Activated CD4-positive, CD25-positive, alpha-beta regulatory T cell treated with anti-CD3 and anti-CD28 coated beads, Interleukin-2, amount 50 U/mL, for 72 hours (primary cell): ENCODE measurements at places on chromosomes 7 and 10.
A peak's percentile ranks its signal among the peaks of the same experiment; 100 is the strongest.

DNA sequence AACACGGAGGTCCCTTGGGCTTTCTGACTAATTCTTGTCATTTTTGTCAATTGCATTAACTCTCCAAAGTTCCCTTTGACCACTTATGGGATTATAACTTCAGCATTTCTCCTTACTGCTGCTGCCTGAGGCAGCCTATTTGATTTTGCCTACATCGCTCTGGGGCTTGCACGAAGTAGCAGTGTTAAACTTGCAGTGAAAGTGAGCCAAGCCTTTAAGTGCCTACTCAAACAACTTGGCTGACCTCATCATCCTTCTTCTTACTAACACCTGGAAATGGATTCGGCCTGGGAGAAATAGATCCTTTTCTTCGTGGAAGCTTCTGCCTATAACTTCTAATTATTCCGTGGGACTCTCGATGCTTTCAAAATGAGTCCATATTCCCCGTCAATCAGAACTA, 76.6 kb downstream of the DGKB start:
- no peak for DNase-seq

DNA sequence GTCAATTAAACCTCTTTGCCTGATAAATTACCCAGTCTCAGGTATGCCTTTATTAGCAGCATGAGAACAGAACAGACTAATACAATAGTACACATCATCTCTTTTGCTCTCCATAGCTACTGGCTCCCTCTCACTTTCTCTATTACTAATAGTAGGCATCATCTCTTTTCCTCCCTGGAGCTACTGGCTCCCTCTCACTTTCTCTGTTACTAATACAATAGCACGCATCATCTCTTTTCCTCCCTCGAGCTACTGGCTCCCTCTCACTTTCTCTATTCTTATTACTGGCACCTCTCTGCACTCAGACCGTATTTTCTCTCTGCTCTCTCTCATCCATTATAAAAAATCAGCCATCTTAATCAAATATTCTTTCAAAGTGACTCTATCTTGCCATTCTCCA, 37.1 kb downstream of the SLC25A13 start:
- DNase-seq, result no peak

DNA sequence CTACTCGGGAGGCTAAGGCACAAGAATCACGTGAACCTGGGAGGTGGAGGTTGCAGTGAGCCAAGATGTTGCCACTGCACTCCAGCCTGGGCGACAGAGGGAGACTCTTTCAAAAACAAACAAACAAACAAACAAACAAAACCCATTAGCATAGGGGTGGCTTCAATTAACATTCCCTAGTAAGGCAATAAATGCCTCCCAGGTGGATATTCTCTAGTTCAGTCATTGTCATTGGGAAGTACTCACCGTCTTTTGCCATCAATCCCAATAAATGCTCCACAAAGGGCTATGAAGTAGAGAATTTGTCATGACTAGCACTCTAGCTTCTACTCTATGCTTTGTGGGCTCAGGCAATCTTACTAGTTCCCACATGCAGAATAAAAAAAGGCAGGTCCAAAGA, 11.7 kb upstream of the TMEM254 start:
- DNase-seq, result no peak

GRCh38 chr10:62625484-62625883, 179.0 kb upstream of the ADO start:
- DNase-seq, result no peak

GRCh38 chr7:148442933-148443332, 147.6 kb upstream of the C7orf33 start:
- DNase-seq, result no peak

- DNase-seq, result no peak
Measured at GRCh38 chr7:135362871-135363270, 129.2 kb downstream of the STRA8 start.

DNA sequence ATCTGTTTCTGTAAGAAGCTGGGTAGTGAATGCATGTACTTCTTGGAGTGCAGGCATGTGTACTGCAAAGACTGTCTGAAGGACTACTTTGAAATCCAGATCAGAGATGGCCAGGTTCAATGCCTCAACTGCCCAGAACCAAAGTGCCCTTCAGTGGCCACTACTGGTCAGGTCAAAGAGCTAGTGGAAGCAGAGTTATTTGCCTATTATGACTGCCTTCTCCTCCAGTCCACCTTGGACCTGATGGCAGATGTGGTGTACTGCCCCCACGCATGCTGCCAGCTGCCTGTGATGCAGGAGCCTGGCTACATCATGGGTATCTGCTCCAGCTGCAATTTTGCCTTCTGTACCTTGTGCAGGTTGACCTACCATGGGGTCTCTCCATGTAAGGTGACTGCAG, 18.9 kb upstream of the TMEM140 start:
- DNase-seq, result no peak

DNA sequence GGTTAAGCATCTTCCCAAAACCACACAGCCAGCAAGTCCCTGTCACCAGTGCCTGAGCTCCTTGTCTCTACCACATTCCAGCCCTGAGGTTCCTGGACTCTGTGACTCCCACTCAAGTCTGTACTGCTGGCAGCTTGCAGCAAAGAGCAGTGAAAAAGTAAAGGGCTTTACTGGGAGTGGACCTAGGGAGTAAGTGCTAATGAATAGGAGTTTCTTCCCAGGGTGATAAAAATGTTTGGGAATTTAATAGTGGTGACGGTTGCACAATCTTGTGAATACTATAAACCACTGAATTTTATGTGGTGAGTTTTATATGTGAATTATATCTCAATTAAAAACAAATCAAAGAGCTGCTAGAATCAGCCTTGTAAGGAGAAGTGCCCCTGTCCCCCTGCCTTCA, 22.6 kb downstream of the HSPA12A start:
- DNase-seq, result no peak

- DNase-seq, result no peak
Measured at GRCh38 chr7:69395061-69395714, 203.1 kb upstream of the AUTS2 start.

DNA sequence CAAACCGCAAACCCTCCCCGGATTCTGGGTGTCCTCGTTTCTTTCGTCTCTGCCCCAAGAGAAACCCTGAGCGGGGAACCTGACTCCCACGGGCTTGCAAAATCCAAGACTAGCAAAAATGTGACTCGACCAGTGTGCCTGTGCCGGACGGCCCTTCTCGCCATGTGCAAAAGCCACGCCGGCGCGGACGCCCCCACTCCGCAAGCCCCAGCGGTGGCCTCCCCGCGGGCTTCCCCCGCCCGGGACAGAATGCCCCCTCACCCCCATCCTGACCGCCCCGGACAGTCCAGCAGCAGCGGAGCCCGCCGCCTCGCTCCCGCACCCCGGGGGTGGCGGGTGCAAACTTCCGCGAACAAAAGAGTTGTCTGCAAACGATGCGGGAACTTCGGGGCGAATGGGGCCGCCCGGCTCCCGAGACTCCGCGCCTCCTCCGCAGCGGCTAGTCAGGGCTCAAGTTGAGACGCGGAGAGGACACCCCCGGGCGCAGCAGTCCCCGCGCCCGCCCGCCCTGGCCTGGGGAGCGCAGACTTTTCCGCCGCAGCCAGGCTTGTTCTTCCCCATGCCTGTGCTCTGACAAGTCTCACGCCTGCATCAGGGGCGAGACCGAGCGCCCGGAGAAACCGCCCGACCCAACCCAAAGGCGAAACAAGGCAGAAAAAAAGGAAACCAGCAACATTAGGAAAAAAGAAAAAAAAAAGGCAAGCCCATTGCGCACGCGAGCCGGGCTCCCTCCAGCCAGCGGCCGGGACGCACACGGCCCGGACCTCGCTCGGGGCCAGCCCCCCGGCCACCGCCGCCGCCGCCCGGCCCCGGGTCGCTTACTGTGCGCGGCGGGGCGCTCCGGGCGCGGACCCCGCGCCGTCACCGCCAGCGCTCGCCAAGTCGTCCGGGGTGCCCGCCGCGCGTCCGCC, 732 bp downstream of the FAM53B start:
- peak; percentile 53 for DNase-seq

- DNase-seq, result no peak
Measured at GRCh38 chr7:771234-772004, 44.3 kb upstream of the PRKAR1B start.
